Left ventricle myocardium superior (tissue), 1 donor: ENCODE measurements at places on chromosomes 3 and 15.

DNA sequence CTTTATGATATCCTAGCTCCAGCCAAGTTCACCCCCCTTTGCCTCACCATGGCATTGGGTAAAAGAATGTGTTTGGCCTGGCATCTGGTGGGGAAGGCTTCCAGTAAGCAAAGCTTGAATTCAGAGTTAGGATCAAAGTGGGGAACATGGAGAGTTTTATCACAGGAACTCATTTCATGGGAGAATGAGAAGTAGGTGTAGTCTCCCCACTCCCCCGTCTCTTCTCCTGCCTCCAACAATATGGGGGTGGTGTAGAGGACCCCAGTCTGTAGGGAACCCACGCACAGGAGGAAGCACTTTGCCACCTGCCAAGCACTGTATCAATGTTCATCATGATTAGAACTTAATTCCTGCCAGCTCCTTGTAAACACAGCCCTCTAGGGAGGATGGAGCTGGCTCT, 200.5 kb downstream of the UACA start:
- no peak for DNase-seq

DNA sequence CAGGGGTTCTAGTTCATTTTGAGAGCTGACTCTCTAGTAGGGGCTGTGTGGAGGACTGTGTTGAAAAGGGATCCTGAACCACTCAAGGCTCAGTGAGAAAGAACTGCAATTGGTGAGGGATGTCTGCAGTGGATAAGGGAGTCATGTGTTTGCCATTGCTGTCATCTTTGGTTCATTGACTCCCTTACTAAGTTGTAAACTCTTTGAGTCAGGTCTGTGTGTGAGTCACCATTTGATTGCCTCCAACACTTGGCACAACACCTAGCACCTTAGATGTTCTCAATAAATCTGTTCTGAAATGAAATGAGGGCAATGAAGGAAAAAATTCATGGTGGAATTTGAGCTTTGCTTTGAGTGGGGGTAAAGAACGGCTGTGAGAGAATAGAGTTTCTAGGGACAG, 51.7 kb downstream of the PLS1 start:
- no peak for DNase-seq

DNA sequence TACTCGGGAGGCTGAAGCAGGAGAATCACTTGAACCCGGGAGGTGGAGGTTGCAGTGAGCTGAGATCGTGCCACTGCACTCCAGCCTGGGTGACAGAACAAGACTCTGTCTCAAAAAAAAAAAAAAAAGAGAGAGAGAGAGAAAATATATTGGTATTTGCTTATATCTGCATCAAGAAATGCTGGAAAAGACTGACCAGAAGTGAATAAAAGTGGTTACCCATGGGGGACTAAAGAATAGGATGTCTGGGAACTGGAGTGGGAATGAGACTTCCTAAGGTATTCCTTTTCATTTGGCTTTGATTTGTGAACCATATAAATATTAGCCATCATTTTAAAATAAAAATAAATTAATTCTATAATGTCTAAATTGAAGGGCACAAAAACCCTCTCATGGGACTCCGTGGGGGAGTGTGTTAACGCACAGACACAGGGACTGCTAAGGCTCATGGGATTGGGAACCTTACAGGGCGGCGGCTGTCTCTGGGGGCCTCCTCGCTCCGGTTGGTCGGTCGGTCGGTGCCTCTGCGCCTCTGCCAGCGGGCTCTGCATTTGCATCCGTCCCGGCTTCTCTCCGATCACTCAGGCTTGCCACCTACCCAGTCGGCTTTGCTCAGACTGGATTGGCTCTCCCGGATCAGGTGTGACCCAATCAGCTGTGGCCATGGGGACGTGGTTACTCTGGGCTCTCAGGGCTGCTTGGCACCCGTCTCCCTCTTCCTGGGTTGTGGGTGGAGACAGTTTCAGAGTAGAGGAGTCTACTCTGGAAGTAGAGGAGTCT, 12.7 kb upstream of the TSPAN3 start:
- peak; percentile 85 for DNase-seq

- no peak for DNase-seq
Measured at GRCh38 chr3:147348976-147349375, 57.4 kb downstream of the ZIC4 start.

DNA sequence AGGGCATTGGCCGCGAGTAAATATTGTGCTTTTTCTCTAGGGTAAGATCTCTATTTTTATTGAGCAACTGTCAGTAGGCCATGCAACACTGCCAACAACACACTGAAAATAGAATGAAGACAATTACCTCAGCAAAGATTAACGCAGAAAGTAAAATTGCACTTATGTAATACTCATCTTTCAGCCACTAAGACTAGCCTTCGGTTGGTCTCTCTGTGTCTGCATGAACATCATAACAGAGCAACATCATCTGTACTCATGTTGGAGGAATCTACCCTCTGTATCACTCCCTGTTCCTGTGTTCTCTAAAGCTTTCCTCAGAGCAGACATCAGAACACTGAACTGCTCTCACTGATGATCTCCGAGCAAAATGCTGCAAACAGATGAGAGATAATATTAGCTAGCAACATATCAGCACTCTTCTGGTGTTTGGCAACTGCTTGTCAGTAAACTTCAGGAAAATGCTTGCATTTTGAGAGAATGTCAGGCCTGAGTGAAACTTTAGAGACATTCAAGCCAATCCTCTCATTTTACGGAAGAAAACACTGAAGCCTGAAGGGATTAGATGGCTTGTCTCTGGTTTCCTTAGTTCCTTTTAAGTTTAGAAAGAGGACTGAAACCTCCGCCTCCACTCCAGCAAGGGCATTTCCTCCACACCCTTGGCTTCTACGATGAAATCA, 8.4 kb upstream of the LRRC3B start:
- no peak for DNase-seq

DNA sequence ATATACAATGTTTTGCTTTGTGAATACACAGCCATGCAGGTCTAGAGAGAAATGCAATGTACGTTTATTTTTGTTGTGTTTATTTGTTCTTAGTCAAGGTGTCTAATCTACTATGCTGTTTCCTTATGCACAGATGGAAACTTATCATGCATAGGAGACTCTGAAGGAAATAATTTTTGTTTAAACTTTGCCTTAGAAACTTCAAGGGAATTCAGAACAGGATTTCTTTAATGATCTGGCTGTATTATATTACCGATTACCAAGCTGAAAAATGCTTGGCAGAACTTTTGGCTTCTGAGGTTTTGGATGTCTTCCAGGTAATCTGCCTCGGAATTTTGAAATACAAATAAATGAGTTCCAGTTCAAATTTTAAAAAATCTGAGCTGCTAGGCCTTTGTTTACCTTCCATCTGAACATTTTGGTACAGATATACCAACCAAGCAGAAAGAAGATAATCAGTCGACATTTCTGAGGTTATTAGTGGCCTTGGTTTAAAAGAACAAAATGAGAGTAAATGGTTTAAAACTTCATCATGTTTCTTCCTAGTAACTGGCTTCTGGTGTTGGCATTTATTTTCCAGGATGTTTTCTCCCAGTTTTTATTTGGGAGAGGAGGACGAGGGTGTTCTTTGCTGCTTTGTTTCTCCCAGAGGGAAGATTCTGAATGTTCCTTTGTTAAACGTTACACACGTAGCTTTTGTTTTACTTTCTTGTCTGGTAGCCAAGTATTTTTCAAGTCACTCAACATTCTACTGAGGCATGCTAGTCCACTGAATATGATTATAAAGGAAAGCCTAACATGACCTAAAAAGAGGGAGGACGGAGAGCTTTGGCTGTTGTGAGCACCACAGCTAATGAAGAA, 421.8 kb upstream of the TBL1XR1 start:
- DNase-seq: no peak

DNA sequence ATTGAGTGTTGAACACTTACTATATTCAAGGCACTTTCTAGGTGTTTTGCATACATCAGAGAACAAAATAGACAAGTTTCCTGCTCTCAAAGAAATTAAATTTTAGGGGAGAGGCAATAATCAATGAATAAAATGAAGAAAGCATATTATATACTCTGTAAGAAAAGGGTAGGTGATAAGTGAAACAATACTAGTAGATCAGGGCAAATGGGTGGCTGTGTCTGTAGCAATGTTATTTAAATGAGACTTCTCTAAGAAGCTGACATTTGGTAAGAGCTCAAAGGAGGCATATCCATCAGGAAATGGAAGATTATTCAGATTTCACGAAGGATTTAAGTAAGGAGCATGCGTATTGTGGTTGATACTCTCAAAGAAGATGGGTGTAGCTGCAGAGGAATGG, 1291.6 kb downstream of the NSUN3 start:
- DNase-seq: no peak

DNA sequence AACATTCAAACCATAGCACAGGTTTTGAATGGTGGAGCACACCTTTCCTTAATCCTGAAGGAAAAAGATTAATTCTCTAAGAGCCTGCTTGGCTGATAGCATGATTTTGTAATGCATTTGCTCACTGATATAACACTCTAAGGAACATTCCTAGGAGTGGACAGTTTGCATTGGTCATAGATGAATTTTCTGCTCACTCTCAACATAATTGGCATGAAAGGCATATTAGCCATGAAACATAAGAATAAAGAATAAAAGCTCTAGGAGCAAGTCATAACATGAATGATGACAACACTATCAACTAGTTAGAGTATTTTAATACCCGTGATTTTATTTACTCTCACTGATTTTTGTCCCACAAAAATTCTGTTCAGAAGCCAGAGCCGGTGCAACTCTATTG, 34.3 kb upstream of the LRTM1 start:
- no peak for DNase-seq

DNA sequence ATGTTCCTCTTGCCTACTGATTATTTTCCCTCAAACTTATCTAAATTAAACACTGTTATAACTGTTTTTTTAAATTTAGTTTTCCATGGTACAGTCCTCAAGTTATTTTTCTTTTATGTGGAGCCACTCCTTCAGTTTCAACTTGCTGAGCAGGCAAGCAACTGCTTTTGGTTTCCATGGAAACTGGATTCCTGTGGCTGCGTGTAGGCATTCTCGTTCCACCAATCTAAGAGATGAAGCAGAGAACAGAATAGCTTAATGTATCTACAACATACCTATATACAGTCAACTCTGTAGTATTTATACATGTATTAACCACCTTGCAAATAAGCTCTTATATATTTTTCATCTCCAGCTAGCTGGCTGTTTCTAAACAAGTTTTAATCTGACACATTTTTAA, 25.8 kb upstream of the ANXA2 start:
- no peak for DNase-seq
